ENCODE measurements at places on chromosomes 2 and 18.

- no peak for DNase-seq
Measured at GRCh38 chr2:170235860-170236679, 58.1 kb downstream of the MYO3B start.

GRCh38 chr18:457140-457519 lies 43.4 kb downstream of the COLEC12 start:
- no peak for DNase-seq

GRCh38 chr18:24402209-24402785 lies 4.7 kb upstream of the OSBPL1A start:
- no peak for DNase-seq

GRCh38 chr2:84223191-84223590 lies 235.9 kb downstream of the SUCLG1 start:
- no peak for DNase-seq

- DNase-seq: no peak
Measured at GRCh38 chr2:55428258-55428657, 8.6 kb upstream of the CCDC88A start.

DNA sequence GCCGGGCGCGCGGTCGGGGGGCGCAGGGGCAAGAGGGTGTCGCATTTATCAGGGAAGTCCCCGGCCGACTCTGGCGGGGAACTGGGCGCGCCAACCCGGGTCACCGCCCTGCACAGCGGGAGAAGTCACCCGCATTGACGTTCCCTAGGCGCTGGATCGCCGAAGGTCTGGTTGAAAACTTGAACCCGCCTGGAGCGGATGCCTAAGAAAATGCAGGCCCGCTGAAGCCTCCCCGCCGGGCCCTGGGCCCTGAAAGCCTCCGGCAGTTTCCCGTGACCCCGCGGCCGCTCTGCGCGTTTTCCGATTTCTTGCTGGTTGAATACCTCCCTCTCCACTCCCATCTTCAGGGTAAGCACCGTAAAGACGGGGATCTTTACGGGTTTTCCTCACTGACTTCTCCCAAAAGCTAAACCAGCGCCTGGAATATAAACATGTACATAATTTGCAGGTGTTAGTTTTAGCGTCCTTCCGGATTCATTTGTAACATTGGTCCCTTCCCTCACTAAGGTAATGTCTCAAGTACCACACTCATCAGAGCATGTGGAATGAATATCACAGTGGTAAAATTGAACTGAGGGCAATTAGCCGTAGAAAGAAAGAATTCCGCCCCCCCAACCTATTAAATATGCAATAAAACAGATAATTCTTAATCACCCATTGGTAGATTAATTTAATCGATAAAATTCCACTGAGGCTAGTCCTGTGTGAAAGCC lies 675 bp upstream of the SPIRE1 start:
- DNase-seq: no peak

DNA sequence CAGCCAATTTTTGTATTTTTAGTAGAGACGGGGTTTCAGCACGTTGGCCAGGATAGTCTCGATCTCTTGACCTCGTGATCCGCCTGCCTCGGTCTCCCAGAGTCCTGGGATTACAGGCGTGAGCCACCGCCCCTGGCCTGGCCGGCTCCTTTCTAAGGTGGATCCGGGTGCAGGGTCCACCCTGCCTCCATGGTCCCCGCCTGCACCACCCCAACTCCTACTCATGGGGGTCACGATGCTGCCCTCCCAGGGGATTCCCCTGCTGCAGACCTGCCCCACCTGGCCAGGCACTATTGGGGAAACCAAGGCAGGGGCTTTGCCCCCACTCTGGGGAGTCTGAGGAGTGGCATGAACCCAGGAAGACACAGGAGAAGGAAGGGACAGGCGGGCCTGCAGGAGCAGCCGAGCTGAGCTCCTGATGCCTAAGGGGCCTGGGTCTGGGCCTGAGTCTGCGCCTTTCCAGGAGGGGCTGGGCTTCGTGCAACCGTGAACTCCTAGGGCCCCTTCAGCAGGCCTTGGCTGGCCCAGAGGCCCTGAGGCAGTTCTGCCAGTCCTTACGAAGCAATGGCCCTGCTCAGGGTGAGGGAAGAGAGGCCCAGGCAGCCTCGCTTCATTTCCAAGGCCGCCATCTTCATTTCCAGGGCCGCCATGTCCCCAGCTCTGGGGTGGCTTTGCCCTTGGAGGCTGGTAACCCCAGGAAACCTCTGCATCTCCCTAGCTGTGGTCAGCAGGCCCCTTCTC lies 67.2 kb upstream of the SMAD7 start:
- no peak for DNase-seq

GRCh38 chr2:75454241-75454620 lies 106.5 kb downstream of the EVA1A start:
- no peak for DNase-seq

- DNase-seq: no peak
Measured at GRCh38 chr2:173390036-173390435, 35.4 kb downstream of the CDCA7 start.

GRCh38 chr2:85737481-85737880 lies 16.3 kb upstream of the ATOH8 start:
- DNase-seq: no peak

DNA sequence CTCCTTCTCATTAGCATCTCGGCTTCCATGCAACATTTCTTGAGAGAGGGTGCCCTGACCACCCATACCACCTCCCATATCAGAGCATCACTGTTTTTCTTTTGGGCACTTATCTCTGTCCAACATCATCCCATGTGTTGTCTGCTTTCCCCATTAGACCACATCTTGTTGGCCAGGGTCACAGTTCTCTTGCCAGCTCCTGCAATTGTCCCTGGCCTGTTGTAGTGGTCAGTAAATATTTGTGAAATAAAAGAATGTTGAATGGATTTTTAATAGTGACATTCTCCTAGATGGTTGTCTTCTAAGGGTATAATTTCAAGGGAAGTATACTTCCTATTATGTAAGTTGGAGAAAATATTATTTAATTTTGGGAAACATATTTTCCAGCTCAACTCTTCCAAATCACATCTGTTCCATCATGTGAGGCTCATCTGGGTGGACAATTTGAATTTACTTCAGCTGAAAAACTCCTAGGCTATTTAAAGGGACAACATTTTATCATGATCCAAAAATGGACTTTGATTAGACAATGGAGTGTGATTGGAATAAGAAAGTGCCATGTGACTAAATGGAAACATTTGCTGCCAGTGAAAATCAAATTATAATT lies 83.0 kb downstream of the MOGAT1 start:
- no peak for DNase-seq

GRCh38 chr2:133255360-133255759 lies 312.9 kb downstream of the NCKAP5 start:
- no peak for DNase-seq

- no peak for DNase-seq
Measured at GRCh38 chr2:159939946-159940345, 122.5 kb downstream of the PLA2R1 start.

DNA sequence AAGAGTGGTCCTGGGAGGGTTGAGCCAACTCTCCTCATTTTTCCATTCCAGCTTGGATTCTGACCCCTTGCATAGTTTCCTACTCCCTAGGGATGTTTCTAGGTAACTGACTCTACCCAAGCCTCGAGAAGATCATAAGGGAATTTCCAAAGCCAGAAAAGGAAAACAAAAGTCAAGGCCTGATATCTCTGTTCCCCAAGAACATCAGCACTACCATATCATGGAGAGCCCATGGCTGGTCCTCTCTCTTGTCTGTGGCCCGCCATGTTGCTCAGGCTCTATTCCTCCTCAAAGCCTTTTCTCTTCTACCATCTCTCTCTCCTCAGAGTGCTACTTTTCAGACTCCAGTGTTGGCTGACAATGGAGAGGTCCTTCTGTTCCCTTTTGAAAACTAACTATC lies 99.6 kb upstream of the KLF7 start:
- DNase-seq: no peak

DNA sequence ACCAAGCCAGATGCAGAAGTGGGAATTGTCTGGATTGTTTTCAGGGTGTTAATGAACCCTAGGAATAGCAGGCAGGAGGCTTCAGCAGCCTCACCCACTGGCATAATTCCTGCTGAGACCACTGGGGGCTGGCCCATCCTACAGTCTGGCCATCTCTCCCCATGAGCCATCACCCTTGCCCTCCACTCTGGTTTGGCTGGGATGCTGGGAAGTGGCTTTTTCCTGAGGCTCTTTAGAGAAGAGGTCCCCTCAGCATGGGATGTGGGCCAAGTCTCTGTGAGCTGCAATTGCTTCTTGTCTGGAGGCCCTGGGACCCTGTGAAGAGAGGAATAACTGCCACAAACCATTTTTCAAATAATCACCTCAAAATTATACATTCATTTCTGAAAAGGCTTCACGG lies 4.0 kb downstream of the TCF7L1 start:
- no peak for DNase-seq

GRCh38 chr2:182954789-182955188 lies 83.5 kb downstream of the NCKAP1 start:
- no peak for DNase-seq
